ENCODE measurements at places on chromosomes 2 and 18.

DNA sequence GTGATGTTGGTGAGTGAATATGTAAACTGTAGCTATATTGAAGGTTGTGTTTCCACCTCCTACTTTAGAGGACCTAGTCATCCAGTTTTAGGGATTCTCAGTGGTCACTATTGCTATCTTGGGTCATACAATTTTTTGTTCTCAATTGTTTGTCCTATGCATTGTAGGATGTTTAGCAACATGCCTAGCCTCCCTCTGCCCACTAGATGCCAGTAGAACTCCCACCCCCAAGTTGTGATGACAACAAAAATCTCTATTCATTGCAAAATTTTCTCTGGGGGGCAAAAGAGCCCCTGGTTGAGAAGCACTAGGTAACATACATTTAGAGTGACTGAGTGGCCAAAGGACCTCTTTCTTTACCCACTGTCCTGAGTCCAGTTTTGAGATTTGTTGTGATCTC, 87.3 kb downstream of the LRRTM4 start:
- DNase-seq: no peak

DNA sequence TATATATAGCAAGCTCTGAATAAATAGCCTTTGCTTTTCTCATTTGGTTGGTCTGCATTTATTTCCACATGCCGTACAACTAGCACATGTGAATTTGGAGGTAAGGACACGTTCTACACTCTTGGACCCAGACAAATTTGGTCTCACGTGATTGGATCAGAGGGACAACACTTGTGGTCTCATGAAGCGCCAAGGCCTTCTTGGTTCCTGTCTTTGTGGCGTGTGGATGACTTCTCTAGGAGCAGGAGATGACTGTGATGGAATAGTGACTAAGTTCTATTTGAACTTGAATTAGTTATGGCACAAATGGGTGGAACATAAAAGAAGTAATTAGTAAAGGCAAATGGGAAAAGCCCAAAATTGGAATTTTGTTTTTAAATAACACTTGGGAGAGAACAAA, 206.9 kb downstream of the BCL2 start:
- no peak for DNase-seq

- no peak for DNase-seq
These were observed 16.4 kb upstream of the STARD7 start for GRCh38 chr2:96225016-96225533.

DNA sequence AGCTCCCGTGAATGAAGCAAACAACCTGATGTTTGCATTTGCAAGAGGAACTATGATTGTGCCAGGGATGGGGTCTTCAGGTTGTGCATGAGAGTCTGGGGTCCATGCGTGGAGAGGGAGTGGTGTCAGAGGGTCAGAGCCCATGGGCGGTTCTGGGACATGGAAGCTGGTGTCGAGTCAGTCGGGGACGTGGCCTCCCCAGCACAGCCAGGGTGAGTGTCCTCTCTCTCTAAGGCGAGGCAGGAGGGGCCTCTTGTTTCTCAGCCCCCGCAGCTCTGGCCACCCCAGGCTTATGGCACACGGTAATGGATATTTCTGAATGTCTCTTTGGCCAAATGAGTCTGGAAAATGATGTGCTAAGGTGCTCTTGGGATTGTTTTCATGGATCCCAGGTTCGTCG, 118.6 kb downstream of the RTP5 start:
- DNase-seq: no peak

GRCh38 chr18:13932285-13933025, 17.1 kb upstream of the MC2R start:
- no peak for DNase-seq

- DNase-seq: no peak
These were observed 64.6 kb upstream of the CNGA3 start for GRCh38 chr2:98281607-98282006.

GRCh38 chr2:68832233-68832869, 38.8 kb downstream of the BMP10 start:
- no peak for DNase-seq

GRCh38 chr2:230319211-230319862, 7.7 kb upstream of the SP140L start:
- DNase-seq: no peak

- DNase-seq: no peak
These were observed 206.6 kb downstream of the HAUS1 start for GRCh38 chr18:46310675-46311345.

GRCh38 chr2:233413559-233414272, 59.4 kb downstream of the DGKD start:
- DNase-seq: peak; percentile 54

DNA sequence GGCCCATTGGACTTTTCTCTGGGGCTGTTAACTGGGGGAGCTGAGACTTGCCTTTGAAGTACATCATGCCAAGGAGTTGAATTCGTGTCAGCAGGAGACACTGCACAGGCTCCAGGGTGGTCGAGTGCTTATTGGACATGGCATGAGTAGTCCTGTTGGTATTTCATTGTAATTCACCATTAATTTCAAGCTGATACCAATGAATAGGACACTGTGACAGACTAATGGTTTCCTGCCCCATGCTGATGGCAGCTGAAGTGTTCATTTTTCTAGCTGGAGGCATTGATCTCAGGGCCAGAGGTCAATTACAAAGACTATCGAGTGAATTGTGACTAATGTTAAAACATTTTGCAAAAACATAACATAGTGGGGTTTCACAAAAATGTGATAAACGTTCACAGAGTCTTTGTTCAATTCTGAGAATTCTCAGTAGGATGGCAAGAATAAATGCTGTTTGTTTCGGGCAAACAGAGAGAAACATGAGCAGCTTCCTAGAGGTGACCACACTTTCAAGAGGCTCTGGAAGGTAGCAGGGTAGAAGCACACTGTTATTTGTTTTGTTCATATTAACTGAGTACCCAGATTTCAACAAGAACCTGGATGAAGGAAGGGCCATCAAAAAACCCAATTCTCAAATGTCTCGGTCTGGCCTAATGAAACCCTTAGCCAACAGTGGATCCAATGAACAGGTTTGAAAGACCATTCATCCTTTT, 90.6 kb upstream of the ARL4C start:
- peak; percentile 31 for DNase-seq

DNA sequence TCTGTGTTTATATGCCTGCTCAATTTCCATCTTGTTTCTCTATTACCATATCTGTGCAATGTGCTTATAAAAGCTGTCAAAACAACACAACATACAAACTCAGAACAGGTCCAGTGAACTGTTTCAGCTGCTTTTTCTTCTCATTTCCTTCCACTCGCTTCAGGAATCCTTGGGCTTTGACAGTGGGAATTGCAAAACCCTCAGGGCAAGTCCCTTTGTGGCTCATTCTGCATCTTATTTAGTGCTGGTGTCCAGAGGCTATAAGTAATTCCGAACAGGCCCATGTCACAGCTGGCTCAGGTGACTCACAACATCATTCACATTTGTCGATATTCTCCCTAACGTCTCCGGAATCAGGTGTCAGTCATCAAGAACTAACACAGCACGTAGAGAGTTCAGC, 309.9 kb upstream of the ZNF521 start:
- DNase-seq: no peak

DNA sequence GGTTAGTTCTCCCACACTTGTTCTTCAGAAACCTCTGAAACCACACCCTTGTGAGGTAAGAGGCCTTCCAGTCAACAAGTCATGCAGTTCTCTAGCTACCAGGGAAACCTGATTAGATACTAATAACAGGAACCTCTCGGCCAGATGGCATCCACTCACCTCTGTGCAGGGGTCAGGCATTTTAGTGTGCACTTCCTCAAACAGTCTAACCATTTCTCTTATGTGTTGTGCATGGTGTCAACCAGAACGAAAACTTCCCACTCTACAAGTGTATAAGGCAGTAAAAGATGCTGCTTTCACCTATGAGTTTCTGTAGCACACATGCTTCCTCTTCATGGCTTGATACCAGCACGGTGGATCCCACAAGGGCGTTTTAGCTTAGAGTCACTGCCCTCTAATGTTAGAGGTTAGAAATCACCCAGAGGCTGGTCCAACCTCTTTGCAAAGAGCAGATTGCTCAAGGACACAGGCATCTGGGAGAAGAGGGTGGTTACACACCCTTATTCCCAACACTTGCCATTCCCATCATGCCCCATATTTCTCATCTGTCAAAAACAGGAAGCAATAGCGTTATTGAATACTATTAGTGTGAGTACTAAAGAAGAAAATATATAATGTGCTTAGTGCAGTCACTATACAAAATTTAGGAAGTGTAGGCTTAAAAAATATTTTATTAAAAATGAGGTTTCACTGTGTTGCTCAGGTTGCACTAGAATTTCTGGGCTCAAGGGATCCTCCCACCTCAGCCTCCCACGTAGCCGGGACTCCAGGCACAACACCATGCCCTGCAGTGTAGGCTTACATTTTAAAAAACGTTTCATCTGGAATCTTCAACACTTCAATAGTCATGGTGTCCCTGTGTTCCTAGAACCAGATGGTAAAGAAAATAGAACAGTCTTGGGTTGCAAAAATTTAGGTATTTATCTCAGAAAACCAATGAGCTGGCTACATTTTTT, 34.5 kb upstream of the RAB31 start:
- DNase-seq: no peak

DNA sequence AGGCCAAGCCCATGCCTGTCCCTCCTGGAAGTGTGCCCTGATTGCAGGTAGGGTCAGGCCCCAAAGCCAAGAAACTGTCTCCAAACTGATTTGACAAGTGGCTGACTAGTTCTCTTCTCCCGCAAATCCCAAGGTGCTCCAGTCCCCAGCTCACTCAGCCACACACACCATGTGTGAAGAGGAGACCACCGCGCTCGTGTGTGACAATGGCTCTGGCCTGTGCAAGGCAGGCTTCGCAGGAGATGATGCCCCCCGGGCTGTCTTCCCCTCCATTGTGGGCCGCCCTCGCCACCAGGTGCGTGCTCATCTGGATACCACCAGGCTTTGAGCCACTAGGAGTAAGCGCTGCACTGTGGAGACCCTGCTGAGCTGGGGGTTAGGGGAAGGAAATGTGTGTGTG, 8.3 kb downstream of the ACTG2 start:
- DNase-seq: no peak

GRCh38 chr18:54740136-54740846, 88.0 kb upstream of the RAB27B start:
- DNase-seq: no peak

DNA sequence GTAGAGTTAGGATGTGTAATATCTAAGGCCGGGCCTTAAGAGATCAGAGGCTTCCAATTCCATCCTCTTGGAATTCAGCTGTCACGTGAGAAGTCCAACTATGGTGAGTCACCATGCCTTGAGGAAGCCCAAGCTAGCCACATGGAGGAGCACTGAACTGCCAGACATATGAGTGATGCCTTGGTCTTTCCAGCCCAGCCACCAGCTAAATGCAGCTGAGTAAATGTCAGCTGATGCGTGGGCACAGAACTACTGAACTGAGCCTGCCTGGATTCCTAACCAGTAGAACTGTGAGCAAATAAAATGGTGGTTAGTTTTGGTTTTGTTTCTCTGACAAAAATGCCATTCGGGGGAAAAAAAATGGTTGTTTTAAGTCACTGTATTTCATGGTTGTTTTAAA, 153.7 kb upstream of the SERTAD2 start:
- DNase-seq: no peak

DNA sequence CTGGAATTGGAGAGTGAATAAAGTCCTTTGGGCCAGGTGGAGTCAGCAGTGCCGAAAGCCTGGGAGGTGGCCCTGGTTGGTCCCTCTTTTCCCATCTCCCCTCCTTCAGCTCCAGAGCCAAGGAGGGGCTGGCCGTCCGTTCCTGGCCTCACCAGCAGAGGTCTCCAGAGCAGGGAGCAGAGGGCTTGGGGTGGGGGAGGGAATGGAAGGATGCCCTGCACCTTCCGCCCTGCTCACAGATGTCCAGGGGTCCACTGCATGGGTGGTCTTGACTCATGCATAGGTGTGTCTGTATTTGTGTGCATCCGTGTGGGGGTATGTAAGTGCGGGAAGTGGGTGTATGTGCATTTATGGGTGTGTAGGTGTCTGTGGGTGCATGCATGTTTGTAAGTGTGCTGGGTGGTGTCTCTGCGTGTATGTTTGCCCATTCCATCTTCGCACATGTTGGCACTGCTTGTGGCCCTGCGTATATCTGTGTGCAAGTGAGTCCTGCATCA, 201.8 kb downstream of the ZFP36L2 start:
- DNase-seq: peak; percentile 43

GRCh38 chr2:157327621-157328500, 2.2 kb upstream of the ERMN start:
- DNase-seq: peak; percentile 65

- no peak for DNase-seq
These were observed 35.8 kb downstream of the FOSL2 start for GRCh38 chr2:28428486-28428885.

DNA sequence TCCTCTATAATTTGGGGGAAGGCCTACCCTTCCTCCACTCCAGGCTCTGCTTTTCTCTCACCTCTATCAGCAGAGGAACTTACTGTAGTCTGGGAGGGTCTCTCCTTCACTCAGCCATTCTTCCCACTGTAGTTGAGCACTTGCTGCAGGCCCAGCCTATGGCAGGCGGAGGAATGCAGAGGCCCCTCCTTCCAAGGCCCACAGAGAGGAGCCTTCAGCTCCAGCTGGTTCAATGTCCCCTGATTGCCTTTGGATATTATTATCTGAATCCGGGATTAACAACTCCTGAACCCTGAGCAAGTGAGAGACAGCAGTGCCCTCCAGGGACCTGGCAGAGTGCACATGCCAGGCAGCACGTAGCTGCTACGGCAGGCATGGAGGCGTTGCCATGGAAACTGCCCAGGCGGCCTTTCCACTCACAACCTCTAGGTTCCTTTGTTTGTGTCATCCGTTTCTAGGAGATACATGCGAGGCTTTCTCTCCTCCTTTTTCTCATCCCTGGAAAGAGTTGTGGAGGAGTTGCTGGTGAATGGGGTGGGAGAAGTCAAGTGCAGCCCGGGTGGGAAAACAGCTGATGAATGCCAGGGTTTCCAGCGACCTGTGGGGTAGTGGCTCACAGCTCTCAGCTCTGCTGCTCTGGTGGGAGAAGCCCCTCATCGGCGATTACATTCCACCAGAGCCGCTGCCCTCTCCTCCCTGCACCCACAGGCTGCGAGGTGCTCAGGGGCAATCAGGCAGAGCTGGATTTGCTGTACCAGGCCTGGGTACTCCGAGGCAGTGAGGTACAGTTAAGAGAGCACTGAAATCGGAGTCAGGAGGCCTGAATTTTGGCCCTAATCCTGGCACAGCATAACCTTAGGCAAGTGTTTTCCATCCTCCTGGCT, 55.3 kb upstream of the HK2 start:
- peak; percentile 14 for DNase-seq

GRCh38 chr2:125259451-125259850, 1234.4 kb downstream of the CNTNAP5 start:
- DNase-seq: no peak

- no peak for DNase-seq
These were observed 21.3 kb downstream of the PDCD1 start for GRCh38 chr2:241837197-241837965.

DNA sequence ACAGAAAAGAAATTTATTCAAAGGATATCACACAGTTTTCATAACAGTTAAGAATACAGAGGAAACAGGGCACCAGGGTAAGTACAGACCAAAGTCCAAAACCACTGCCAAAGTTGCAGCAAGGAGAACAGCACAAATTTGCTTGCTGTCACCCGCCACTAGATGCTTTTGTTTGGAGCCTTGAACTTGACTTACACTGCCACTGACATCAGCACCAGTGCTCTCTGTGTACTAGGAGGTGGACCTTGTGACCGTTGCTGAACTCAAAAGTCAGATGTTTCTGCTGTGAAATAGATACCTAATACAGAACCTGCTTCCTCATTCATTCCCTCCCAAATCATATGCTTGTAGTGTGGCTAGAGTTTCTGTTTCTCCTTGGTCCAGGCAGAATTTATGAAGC, 578.3 kb upstream of the TMEFF2 start:
- DNase-seq: no peak
